HT-29 (cell line): ENCODE measurements at places on chromosomes 4 and X.

- DNase-seq = no peak
Observed at GRCh38 chr4:35025152-35025834, 1219.0 kb downstream of the ARAP2 start.

- DNase-seq = no peak
Observed at GRCh38 chr4:99062120-99062519, 26.5 kb downstream of the ADH5 start.

- DNase-seq = no peak
Observed at GRCh38 chr4:116539744-116540143, 545.6 kb downstream of the TRAM1L1 start.

DNA sequence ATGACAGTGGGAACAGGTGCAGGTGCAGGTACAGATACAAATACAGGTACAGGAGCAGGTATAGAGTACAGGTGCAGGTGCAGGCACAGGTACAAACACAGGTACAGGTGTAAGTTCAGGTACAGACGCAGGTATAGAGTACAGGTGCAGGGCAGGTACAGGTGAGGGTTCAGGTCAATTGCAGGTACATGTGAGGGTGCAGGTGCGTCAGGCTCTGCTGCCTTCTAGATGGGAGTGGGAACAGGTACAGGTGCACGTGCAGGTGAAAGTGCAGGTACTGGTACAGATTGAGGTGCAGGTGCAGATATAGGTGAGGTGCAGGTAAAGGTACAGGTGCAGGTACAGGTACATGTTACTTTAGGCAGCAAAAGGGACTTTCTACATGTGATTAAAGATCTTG, 85.7 kb downstream of the CRLF2 start:
- no peak for DNase-seq
